Activated naive CD8-positive, alpha-beta T cell treated with anti-CD3 and anti-CD28 coated beads for 36 hours (primary cell): ENCODE measurements at places on chromosomes 4 and X. TPM values are rescaled to one million over a fixed set of nuclear protein-coding genes. Genes with fewer than 3 reads are reported as not detected.

Gene NUDT11
- total RNA-seq, result 3.9 TPM

Gene MED12
- total RNA-seq, result 43.4 TPM

Gene RAB40A
- 0.14 TPM for total RNA-seq

DNA sequence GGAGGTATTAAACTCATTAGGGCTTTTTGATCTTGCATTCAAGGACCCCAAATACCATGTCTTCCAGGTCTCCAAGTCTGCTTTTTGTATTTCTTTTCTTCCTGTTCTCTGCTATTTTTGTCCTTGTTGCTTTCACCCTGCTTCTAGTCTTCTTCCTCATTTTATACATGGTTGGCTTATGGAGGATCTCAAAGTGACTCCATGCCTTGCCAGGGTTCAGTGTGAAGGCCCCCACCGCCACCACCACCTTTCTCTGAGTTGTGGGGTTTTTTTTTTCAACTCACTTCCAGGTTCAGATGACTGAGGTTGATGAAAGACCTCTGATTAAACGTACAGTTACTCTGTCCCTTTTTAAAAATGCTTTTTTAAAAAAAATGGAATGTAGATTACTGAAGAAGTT, 96.3 kb downstream of the MAML3 start:
- no peak overlapping the region for H3K4me3 ChIP-seq
- no peaks in the 10 kb centered on the region for H3K27me3 ChIP-seq
- no peak for DNase-seq
- H3K36me3 ChIP-seq, result no peaks in the 10 kb centered on the region
- H3K4me1 ChIP-seq, result peaks cover 47% of the 10 kb centered on the region

DNA sequence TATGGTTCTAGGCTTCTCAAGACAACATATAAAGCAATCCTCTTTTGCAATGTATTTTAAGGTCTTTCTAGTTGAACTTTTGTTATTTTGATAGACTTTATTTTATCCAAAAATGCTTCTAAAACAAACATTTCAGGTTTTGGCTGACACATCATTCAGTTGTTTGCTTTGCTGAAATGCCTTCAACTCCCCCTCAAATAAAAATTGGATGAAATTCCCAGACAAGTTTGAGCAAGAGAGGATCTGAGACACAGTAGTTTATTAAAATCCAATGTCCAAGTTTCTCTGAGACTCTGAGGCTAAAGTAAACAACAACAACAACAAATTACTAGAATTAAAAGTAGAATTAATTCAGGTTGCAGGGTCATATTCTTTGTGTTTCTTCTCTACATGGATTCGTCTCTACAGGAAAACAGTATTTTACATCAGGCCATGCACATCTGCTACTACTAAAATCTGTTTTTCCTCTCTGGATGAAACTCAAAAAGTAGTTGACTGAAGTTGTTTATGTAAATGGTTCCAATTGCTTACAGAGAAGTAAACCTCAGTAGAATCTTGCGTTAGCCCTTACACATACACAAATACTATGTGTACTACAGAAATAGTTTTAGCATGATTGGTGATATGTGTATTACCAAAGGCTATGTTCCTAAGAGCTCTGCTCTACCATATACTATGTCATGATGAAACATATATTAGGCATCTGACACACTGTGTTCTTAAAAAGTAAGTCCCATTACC, 64.9 kb downstream of the PRSS12 start:
- DNase-seq, result no peak
- no peak overlapping the region for H3K27ac ChIP-seq
- no peaks in the 10 kb centered on the region for H3K27me3 ChIP-seq
- H3K36me3 ChIP-seq, result peaks cover 2% of the 10 kb centered on the region
- no peak overlapping the region for H3K4me3 ChIP-seq
- H3K4me1 ChIP-seq, result peaks cover 9% of the 10 kb centered on the region

GRCh38 chr4:185625503-185625902, 90.2 kb upstream of the PDLIM3 start:
- no peak overlapping the region for H3K27ac ChIP-seq
- no peaks in the 10 kb centered on the region for H3K4me1 ChIP-seq
- peaks cover 11% of the 10 kb centered on the region for H3K27me3 ChIP-seq

GRCh38 chr4:116702949-116703348, 382.4 kb downstream of the TRAM1L1 start:
- H3K4me3 ChIP-seq, result no peak overlapping the region
- no peaks in the 10 kb centered on the region for H3K27me3 ChIP-seq
- H3K36me3 ChIP-seq, result no peaks in the 10 kb centered on the region
- no peak overlapping the region for H3K27ac ChIP-seq
- DNase-seq, result no peak

GRCh38 chr4:722851-723360, 17.3 kb downstream of the PCGF3 start:
- DNase-seq, result no peak
- H3K4me1 ChIP-seq, result peaks cover 3% of the 10 kb centered on the region
- H3K27me3 ChIP-seq, result no peaks in the 10 kb centered on the region
- peaks cover 20% of the 10 kb centered on the region for H3K36me3 ChIP-seq
- H3K27ac ChIP-seq, result no peak overlapping the region
